ENCODE measurements at places on chromosomes 4 and X. TPM values are rescaled to one million over a fixed set of nuclear protein-coding genes. Genes with fewer than 3 reads are reported as not detected.

The ATP7A gene
- 5.4 TPM for total RNA-seq

The GABRG1 gene
- total RNA-seq: not detected

The MAGEA2 gene
- total RNA-seq: not detected

The RASSF6 gene
- not detected for total RNA-seq

The SORCS2 gene
- total RNA-seq: 1.1 TPM

The DGAT2L6 gene
- not detected for total RNA-seq

The FREM3 gene
- total RNA-seq: not detected

The PGAM4 gene
- total RNA-seq: not detected

The STPG2 gene
- total RNA-seq: 0.43 TPM

The MTMR8 gene
- 0.41 TPM for total RNA-seq

The OCRL gene
- total RNA-seq: 9.3 TPM

The IGSF1 gene
- total RNA-seq: 2.6 TPM

The UVSSA gene
- 6.5 TPM for total RNA-seq

The TMEM255A gene
- 0.97 TPM for total RNA-seq

The SPANXA1 gene
- total RNA-seq: not detected

The RXFP1 gene
- total RNA-seq: not detected

The PF4V1 gene
- total RNA-seq: not detected

The PRKX gene
- 3.8 TPM for total RNA-seq

The POU3F4 gene
- total RNA-seq: not detected

The OCIAD2 gene
- total RNA-seq: 18.5 TPM

The TLR2 gene
- total RNA-seq: 4.4 TPM

The SERPINA7 gene
- total RNA-seq: not detected

The TMPRSS11B gene
- not detected for total RNA-seq

The MAGEA4 gene
- not detected for total RNA-seq

The MXRA5 gene
- 2.1 TPM for total RNA-seq

The NPY1R gene
- total RNA-seq: 0.46 TPM
